ENCODE measurements at places on chromosomes 7 and 10.
A peak's percentile ranks its signal among the peaks of the same experiment; 100 is the strongest.

DNA sequence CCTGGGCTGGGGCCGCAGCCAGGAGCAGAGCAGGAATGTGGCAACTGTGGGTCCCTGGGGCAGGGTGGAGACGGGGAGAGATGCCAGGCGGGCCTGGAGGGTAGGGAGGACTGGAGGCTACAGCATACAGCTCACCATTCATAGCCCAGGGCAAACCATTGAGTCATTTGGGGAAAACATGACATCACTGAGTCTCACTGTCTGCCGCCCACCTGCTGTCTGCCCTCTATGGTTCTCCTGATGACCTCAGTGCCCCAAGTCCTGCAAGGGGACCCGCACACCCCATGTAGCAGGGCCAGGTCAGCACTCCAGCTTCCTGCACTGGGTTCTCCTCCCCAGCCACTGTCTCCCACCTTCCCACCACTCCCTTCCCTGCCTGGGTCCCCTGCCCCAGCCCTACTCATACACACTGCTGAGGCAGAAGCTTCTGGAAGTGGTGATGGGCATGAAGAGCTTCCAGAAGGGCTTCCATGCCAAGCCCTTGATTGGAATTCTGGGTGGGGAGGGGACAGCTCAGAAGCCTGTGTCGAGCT, 10.4 kb downstream of the CHST3 start:
- DNase-seq: no peak

GRCh38 chr7:101146-102046, 91.0 kb upstream of the FAM20C start:
- DNase-seq: no peak

GRCh38 chr7:69678494-69679187, 80.4 kb downstream of the AUTS2 start:
- DNase-seq: no peak

DNA sequence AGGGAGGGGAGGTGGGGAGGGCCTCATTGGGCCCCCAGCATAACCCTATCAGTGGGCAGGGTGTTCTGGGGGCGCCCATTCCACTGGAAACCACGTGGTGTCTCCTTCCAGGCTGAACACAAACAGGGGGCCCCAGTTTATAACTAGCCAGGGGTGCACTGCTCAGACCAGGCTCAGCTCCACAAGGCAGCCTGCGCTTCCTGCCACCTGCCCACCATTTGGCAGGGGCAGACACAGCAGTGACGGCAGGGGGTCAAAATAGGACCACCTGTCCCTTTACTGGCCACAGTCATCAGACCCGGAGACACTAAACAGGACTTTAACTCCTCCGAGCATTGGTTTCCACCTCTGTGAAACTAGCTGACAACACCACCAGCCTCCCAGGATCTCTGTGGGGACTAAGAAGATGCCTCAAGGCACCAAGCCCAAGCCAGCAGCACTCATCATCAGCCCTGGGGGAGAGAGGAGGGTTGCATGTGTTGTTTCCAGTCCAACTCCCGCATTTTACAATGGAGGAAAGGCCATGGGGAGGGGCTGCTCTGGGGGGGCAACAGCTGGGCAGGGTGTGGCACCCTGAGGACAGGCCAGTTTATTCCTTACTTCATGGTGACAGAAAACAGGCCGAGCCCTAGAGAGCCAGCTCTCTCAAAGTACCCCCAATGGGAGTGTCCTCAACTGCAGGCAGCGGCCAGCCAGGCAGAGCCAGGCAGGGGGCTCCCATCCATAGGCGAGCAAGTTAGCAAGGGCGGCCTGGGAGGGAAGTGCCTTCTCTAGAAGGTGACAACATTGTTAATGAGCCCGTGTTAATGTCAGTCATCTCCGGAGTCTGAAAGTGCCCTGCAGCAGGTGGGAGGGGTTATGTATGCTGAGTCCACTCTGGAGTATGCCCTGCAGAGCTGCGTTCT, 127.6 kb downstream of the TNS3 start:
- DNase-seq: no peak

- DNase-seq: no peak
These were observed 7.4 kb downstream of the TMEM248 start for GRCh38 chr7:66928388-66928787.

DNA sequence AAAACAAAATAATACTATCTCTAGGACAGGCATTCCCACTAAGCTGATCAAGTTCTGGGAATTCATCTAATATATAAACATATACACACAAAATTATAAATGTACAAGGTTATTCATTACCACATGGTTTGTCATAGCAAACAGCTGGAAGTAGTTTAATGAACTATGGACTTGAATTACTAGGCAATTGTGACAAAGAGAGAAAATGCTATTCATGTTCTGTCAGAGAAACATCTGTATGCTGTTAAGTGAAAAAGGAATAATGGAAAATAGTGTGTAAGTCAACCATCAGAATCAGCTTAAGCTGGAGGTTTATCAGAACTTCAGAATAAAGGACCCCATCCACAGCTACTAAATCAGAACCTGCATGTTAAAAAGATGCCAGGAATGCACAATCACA, 2.8 kb downstream of the ZNF248 start:
- no peak for DNase-seq

DNA sequence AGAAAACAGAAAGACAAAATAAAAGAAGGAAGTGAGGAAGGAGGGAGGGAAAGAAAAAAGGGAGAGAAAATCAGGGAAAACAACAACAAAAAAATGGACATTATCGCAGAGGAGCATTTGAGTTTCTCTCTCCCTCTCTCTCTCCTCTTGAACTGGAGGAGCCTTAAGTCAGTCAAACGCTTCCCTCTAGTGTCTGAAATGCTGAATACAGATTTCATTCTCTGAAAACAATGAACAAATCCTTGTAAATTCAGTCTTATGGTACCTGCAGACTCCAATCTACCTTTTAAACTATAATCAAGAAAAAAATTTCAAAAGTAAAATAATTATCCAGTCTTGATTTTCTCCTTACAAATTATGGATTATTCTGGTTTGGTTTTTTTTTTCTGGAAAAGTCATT, 89.2 kb upstream of the PFKP start:
- peak; percentile 6 for DNase-seq

GRCh38 chr10:99748823-99749451, 16.9 kb downstream of the CUTC start:
- no peak for DNase-seq

DNA sequence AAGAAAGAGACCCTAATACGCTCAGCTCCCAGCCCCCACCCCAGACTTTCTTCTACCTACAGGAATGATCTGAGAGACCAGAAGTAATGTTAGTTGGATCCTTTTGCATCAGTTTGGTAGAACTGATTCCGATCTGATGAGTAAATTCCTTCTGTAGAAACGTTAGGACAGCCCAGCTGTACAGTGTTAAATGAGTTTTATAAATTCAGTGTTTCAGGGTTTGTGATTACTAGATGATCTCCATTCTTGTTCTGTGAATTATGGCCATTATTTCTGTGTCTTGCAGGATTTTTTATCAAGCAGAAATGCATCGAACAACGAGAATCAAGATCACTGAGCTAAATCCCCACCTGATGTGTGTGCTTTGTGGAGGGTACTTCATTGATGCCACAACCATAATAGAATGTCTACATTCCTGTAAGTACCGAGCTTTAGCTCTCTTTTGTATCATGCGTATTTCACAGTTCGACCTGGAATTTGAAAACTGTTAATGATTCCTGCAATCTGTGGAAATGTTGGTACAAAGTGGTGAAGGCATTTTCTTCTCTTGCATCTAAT, 5.3 kb downstream of the BMI1 start:
- DNase-seq: no peak

GRCh38 chr10:102285133-102285532, 39.8 kb downstream of the GBF1 start:
- no peak for DNase-seq

GRCh38 chr7:31256506-31256905, 84.0 kb downstream of the NEUROD6 start:
- no peak for DNase-seq

- DNase-seq: no peak
These were observed 487.6 kb downstream of the ARL4A start for GRCh38 chr7:13174991-13175390.

GRCh38 chr10:1597370-1598146, 139.8 kb downstream of the ADARB2 start:
- DNase-seq: no peak

DNA sequence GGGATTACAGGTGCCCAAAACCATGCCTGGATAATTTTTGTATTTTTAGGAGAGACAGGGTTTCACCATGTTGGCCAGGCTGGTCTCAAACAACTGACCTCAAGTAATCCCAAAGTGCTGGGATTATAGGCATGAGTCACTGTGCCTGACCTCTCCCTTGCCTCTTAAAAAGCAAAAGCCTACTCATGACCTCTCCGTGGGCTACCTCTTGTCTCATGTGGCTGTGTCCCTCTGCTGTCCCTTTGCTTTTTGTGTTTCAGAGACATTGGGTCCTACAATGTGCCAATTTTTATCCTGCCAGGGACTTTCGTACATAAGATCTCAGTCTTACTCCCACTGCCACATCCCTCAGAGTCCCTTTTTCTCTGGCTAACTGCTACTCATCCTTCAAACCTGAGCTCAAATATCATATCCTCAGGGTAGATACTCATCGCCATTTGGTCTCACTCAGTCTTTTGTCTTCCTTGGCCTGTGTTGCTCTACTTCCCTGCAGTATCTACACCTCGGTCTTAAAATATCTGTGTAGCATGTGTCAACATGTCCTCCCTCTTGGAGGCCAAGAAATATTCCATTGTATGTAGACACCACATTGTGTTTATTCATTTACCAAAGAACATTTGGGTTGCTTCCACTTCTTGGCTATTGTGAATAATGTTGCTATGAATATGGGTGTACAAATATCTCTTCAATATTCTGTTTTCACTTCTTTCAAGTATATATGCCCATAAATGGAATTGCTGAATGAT, 465.0 kb upstream of the KLF6 start:
- no peak for DNase-seq

DNA sequence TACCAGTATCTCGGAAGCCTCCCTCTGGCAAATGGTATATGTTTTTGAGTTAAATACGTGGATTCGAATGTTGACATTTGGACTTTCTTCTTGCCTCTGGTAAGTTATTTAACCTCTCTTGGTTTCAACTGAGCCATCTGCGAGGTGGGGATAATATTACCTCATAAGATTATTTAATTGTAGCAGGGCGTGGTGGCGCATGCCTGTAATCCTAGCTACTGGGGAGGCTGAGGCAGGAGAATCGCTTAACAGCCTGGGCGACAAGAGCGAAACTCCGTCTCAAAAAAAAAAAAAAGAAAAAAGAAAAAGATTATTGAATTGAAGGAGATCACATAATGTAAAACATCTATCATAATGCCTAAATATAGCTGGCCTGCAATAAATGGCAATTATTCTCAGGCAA, 396 bp upstream of the TAF5 start:
- DNase-seq: no peak

- DNase-seq: no peak
These were observed 171.7 kb downstream of the LCOR start for GRCh38 chr10:97003804-97004201.

DNA sequence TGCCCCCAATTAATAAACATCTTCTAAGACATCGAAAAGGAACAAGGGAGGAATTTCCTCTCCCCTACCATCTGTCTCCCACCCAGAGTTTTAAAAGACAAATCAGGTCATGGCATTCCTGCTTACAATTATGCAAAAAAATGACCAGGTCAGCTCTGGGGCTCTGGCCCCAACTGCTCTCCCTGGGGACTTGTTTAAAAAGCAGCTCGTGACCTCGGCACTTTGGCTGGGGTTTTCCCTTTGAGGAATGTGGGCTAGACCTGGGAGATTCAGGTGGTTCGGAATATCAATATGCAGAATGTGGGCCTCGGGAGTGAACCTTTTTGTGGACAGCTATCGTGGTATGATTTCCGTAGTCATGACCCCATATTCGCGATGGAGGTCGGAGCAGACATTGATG, 648 bp upstream of the RADIL start:
- DNase-seq: no peak

- peak; percentile 20 for DNase-seq
These were observed 61.4 kb upstream of the NME8 start for GRCh38 chr7:37786741-37787569.

DNA sequence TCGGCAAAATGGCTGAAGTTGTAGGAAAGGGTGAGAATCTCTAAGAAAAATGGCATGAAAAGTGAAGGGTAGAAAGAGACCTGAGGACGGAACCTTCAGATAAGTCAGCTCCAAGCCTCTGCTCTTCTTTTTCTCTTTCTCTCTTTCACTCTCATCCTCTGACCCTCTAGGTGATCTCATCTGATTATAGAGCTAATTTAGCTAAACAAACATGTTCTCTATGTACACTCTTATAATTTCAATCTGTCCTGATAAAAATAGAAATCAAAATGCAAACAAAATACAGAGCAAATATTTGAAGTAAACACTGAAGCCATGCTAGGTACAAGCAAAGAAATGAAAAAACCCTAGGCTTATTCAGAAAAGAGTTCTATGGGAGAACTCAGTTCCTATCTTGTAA, 14.4 kb upstream of the CUBN start:
- no peak for DNase-seq
